ENCODE measurements at places on chromosomes 3 and 15.
A peak's percentile ranks its signal among the peaks of the same experiment; 100 is the strongest.

DNA sequence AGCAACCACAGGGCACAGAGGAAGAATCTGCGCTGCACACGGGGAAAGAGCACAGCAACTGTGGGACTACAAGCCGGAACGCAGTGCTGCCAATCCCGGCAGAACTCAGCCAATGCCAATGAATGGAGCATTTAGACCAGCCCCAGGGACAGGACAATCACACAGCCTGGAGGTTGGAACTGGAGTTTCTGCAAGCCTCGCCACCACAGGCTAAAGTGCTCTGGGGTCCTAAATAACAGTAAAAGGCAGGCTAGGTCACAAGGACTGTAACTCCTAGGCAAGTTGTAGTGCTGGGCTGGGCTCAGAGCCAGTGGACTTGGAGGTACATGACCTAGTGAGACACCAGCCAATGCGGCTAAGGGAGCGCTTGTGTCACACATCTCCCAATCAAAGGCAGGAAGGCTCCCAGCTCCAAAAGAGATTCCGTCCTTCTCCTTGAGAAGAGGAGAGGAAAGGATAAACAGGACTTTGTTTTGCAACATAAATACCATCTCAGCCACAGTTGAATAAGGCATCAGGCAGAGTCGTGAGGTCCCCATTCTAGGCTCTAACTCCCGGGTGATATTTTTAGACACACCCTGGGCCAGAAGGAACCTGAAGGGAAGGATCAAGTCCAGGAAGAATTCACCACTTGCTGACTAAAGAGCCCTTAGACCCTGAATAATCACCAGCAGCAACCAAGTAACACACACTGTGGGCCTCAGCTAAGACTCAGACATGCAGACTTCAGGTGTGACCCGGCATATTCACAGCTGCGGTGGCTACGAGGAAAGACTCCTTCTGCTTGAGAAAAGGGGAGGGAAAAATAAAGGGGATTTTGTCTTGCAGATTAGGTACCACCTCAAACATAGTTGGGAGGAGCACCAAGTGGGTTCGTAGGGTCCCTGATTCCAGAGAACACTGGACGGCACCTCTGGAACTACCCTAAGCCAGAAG is 85.5 kb upstream of the XXYLT1 start:
- ATAC-seq, result no peak

DNA sequence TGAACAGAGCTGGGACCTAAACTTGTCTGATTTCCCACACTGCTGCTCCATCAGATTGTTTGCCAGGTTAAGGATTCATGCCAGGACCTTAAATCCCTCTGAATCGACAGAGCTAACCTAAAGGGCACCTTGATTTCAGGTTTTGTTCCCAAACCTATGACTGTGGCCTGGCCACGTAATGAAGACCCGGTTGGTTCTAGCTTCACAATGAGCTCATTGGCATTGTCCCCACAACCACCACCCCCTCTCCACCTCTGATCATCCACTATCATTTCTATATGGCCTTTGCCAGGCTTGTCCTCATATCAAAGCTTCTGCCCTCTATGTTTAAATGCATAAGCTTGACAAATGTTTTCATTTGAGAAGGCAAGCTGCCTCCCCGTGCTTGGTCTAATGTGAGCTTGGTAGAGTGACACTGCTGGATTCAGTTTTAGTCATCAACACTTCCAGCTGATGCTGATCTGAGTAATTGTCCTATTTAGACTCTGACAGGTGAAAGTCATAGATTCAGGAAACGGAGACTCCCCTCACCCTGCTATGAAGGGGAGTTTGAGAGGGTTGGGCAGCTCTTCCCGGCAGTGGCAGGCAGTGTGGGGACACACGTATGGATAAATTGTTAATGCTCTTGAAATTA is 407.1 kb upstream of the CFAP20DC start:
- peak; percentile 93 for ATAC-seq

- no peak for ATAC-seq
Measured at GRCh38 chr3:119420196-119420595, 43.2 kb downstream of the TMEM39A start.

GRCh38 chr15:74768771-74769342 is 13.0 kb upstream of the CSK start:
- ATAC-seq, result peak; percentile 49

- no peak for ATAC-seq
Measured at GRCh38 chr3:103729547-103729946, 1294.7 kb downstream of the ZPLD1 start.

GRCh38 chr15:39657181-39657580 is 76.3 kb downstream of the THBS1 start:
- ATAC-seq, result no peak

DNA sequence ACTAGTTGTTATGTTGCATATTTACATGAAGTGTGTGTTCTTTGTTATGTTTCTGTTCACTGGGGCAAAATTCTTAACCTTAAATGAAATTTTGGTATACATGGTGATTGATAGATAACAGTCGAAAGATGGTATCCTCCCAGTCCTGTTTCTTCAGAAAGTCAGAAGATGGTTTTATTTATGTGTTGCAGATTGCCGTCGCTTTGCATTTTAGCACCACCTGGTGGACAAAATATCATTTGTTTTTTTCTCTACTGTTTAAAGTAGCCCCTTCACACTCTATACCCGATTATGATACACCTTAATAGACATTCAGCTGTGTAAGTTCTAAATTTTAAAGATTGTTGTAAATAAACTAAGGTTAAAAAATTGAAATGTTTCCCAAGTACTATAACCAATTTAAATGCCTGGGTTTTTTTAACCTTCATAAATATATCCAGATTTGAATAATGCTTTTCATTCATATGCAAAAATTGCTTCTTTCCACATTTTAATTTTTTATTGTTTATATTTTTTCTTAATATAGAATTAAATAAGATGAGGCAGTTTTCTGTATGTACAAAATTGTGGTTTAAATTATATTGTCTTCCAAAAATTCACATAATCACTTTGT is 152.2 kb downstream of the ALCAM start:
- no peak for ATAC-seq

- no peak for ATAC-seq
Measured at GRCh38 chr15:77862651-77863104, 214.8 kb downstream of the TBC1D2B start.

DNA sequence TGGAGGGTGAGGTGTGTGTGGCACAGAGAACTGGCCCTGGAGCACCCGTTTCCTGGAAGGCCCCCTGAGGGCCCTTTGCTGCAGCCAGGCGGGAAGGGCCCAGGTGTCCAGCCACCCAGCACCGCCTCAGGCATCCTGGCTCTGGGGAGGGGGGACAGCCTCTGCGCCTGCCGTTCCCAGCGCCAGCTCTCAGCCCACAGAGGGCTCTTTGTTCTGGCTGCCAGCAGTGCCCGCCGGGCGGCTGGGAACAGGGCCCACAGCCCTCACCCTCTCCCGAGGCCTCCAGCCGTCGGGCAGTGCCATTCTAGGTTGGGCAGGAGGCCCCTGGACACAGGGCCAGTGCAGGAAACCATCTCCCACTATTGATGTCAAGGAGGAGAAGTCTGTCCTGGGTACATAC is 8.3 kb downstream of the SLC38A3 start:
- ATAC-seq, result no peak

DNA sequence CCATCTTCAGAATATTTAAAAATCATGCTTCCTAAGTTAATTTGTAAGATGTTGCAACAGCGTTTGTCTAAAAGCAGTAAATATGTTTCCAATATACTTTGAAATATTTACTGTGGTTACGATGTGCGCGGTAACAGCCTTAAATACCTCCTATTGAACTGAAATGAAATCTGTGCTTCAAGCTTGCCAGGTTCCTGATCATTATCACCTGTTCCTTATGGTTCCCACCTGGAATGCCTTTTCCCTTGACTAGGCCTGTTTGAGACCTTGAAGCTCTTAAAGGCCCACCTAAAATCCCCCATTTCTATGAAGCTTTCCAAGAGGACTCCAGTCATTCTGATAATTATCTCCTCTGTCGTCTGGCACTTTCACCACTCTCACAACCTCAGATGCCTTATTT is 146.7 kb downstream of the NAALADL2 start:
- no peak for ATAC-seq

DNA sequence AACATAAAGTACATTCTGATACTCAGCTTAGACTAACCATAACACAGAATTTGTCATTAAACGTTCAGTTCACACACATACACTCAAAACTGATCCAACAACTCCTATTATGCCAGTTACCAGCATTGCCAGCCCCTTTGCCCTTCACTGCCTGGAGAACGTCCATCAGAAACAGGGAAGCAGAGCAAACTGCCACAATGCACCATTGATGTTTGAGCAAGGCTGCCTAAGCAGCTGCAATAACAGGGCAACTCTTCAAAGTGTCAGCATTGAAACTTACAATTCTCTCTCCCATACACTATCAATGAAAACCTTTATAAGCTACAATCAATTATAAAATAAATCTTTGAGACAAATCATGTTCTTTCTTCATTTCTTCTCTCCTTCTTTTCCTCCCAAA is 85.1 kb downstream of the ZBTB20 start:
- ATAC-seq, result no peak

- ATAC-seq, result no peak
Measured at GRCh38 chr3:164806188-164806587, 272.1 kb downstream of the SI start.

- ATAC-seq, result no peak
Measured at GRCh38 chr3:50189274-50189673, 2.1 kb upstream of the GNAT1 start.

DNA sequence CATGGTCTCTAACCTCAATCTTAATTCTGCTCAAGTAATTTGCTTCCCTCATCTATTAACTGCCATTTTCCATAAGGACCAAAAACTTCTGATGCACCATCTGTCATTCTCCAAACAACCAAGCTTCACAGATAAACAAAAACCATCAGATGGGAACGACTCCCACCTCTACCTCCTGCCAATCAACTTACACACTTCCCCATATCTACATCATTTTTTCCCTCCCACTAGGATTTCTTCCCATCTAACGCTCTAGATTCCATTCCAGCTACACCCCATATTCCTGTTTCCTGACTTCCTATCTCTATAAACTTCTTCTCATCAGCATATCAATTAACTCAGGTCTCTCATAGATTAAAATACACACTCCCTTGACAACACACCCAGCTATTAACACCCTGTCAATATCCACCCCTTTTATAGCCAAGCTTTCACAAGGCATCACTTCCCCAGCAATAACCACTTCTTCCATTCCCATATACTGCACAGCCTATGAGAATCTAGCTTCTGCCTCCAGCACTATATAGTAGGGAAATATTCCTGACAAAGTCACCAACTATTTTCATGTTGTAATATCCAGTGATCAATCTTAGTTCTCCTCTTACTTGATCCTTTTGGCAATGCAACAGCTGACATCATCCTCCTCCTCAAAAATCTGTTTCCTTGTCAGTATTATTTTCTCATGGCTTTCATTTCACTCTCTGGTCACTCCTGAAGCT is 39.2 kb downstream of the SNX4 start:
- no peak for ATAC-seq

- ATAC-seq, result no peak
Measured at GRCh38 chr3:87949879-87950208, 109.0 kb downstream of the CGGBP1 start.

DNA sequence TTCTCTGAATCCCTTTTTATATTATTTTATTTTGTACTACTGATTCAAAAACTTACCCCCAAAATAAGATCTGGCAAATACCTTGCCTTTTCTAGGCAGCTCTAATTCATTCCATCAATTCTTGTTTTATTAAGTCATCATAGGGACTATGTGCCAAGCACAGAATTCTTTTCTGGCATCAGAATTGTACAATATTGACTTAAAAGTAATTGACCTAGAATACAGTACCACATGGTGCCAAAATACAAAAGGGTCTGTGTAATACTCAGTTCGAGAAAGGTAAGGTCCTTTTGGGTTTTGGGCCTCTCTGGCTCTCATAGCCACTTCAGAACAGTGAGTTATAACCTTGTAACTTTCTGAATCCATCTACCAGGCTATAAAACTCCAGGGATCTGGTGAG is 46.2 kb downstream of the KBTBD8 start:
- ATAC-seq, result no peak

GRCh38 chr15:26146202-26146601 is 283.1 kb upstream of the ATP10A start:
- ATAC-seq, result no peak

GRCh38 chr3:53938645-53939044 is 47.0 kb upstream of the SELENOK start:
- ATAC-seq, result peak; percentile 38

- no peak for ATAC-seq
Measured at GRCh38 chr15:78085928-78086327, 6.4 kb upstream of the SH2D7 start.

DNA sequence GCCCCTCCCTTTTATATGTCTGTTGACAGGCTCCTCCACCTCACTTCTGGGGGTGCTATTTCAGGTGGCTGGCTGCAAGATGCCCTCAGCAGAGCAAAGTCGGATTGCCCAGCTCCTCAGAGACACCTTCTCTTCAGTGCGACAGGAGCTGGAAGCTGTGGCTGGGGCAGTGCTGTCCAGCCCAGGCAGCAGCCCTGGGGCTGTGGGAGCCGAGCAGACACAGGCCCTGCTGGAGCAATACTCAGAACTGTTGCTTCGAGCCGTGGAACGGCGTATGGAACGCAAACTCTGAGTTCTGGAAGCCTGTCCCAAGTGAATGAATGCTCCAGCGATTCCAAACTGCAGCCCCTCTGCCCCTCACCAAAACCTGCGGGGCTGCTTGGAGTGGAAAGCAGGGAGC is 2.7 kb upstream of the JMJD7 start:
- ATAC-seq, result no peak

- ATAC-seq, result no peak
Measured at GRCh38 chr3:157029365-157029790, 130.6 kb downstream of the CCNL1 start.

- no peak for ATAC-seq
Measured at GRCh38 chr15:96054621-96055020, 275.9 kb upstream of the NR2F2 start.

- no peak for ATAC-seq
Measured at GRCh38 chr15:92677999-92678398, 22.4 kb upstream of the FAM174B start.

DNA sequence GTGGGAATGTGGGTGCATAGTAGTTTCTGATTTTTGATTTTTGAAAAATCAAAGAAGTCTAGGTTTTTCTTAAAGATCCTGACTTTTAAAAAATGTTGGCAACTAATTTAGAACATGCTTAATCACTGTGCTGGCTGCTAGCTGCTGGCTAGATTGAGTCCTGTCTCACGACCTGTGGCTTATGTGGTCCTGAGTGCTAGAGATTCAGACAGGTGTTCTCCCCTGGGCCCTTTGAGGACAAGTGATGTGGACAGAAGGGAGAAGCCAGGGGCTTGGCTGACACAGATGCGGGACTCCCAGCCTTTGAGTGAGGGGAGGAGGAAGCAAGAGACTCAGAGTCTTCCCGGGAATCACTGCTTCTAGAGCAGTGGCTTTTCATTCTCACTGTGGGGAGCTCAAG is 47.5 kb downstream of the CORO2B start:
- ATAC-seq, result no peak

GRCh38 chr3:42529468-42529867 is 27.0 kb downstream of the VIPR1 start:
- ATAC-seq, result no peak

DNA sequence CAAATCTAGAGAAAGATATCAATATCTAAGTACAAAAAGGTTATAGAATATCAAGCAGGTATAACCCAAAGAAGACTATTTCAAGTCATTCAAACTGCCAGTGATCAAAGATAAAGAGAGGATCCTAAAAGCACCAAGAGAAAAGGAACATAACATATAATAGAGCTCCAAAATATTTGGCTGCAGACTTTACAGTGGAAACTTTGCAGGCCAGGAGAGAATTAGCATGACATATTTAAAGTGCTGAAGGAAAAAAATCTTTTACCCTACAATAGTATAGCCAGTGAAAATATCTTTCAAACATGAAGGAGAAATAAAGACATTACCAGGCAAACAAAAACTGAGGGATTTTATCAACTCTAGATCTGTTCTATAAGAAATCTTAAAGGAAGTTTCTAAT is 254.3 kb upstream of the ARHGEF26 start:
- no peak for ATAC-seq

GRCh38 chr3:73624017-73624820 is 522 bp downstream of the PDZRN3 start:
- no peak for ATAC-seq

All from activated CD4-positive, CD25-positive, alpha-beta regulatory T cell treated with anti-CD3 and anti-CD28 coated beads, Interleukin-2, amount 50 U/mL, for 24 hours (primary cell).